ENCODE measurements at places on chromosomes 2 and 18. TPM values are rescaled to one million over a fixed set of nuclear protein-coding genes. Genes with fewer than 3 reads are reported as not detected.

DNA sequence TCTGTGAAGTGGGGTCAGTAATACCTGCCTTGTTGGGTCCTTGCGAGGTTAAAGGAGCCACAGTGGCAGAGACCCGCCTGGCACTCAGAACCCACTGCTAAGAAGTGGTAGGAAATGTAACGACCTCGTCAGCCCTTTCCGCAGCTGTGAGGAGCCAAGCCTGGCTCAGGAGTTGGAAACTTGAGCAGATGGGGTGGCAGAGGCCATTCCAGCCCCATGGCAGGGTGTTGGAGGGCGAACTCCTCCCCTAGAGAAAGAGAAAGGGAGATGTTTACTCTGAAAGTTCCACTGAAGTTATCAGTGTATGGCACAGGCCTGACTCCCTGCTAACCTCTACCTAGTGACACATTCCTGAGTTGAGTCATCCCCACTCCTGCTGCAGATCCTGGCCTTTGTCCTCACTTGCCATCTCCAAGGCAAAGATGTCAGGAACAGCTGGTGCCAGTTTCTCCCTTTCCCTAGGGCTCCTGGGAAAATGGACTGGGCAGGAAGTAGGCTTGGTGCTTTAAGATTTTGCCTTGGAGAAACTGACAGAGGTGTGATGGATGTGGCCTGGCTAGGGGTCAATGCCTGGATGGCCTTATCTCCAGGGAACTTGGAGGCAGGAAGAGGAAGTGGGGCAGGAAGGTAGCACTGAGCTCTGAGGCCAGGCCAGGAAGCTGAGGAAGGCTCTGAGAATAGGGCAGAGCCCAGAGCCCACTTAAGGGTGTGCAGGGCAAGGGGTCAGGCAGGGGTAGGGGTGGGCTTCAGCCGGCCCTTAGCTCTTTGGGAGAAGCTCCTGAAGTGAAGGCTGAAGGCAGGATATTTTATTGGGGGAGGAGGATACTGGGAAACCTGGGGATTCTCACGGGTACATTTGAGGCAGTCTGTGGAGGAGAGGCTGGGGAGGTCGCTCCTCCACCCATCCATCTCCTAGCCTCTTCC is 888 bp downstream of the VAMP5 start:
- no peak for DNase-seq

AMER3 gene
- total RNA-seq: 0.19 TPM

TGFA gene
- total RNA-seq: 3.7 TPM

GRCh38 chr18:25661831-25662230 is 309.9 kb upstream of the ZNF521 start:
- DNase-seq: no peak

GRCh38 chr2:29447513-29447912 is 332.3 kb downstream of the CLIP4 start:
- no peak for DNase-seq

CHST9 gene
- total RNA-seq: 25.3 TPM

TCF4 gene
- 118 TPM for total RNA-seq

SLC16A14 gene
- 2.1 TPM for total RNA-seq

GRCh38 chr2:45888167-45888566 is 236.7 kb downstream of the PRKCE start:
- no peak for DNase-seq

DNA sequence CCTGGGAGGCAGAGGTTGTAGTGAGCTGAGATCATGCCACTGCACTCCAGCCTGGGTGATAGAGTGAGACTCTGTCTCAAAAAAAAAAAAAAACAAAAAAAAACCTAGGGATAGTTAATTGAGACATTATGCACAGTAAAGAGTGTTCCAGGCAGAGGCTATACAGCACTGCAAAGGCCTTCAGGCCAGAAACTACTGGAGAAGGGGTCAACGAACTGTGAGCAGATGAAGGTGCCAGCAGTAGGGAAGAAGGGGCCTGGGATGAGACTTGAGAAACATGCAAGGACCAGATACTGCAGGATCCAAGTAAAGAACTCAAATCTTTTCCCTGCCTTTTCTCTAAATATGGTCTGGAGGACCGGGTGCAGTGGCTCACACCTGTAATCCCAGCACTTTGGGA is 26.0 kb upstream of the PCBP1 start:
- DNase-seq: no peak

DNA sequence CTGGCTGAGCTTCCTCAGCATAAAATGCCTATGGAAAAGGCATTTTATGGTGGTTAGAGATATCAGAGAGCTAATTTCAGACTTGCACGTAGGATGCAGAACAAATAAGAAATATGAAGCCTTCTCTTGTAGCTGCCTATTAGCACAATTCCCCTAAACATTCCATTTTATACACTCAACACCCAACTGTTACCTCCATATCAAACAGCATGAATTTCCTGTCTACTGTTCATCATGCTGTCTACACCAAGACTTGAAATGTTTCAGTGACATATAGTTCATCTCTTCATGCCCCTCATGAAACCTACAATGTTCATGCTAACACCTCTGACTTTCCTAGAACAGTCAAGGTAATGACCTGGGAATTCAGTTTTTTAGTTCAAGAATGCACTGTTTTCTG is 249.9 kb downstream of the PIEZO2 start:
- no peak for DNase-seq

- no peak for DNase-seq
Observed at GRCh38 chr18:58297198-58297597, 253.2 kb downstream of the NEDD4L start.

GRCh38 chr2:149915151-149915550 is 327.6 kb upstream of the MMADHC start:
- no peak for DNase-seq

GRCh38 chr2:72983500-72984161 is 66.3 kb downstream of the EMX1 start:
- no peak for DNase-seq

DNA sequence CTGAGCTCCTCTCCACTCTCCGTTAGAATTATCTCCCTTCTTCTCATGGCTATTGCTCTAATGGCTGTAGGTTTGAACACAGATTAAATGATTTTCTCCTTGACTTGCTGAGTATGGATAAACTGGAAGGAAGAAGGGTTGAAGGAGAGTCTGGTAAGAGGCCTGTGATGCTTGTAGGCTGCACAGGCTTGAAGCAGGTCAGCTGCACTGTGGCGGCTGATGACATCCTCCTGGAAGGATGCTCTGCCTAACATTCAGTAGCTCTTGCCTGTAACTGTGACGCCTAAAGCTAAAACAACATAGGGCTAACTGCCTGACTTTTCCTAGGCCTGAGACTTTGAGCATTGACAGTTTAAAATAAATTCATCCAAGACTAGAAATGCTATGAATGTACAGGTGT is 166.3 kb downstream of the MREG start:
- DNase-seq: no peak

POTEJ gene
- total RNA-seq: not detected

SLC9A4 gene
- not detected for total RNA-seq

OTOF gene
- total RNA-seq: not detected

SKOR2 gene
- total RNA-seq: 0.21 TPM

GRCh38 chr2:64203131-64203857 is 59.1 kb upstream of the PELI1 start:
- no peak for DNase-seq

DNA sequence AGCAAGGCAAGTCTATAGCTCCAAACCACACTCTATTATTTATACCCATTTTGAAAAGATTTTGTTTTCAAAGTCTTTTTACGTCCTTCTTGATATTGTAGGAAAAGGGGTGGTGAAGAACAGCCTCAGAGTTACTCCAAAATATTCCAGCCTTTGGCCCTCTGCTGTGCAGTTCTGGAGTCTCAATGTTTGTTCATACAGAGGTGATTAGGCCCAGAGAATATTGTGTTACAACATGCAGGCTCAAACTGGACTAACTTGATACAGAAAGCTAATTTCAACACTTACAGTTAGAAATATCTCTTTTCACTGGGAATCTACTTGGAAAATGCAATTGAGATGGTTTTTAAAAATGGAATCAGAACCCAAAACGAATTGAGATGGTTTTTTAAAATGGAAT is 40.4 kb upstream of the SLC25A52 start:
- no peak for DNase-seq

DNA sequence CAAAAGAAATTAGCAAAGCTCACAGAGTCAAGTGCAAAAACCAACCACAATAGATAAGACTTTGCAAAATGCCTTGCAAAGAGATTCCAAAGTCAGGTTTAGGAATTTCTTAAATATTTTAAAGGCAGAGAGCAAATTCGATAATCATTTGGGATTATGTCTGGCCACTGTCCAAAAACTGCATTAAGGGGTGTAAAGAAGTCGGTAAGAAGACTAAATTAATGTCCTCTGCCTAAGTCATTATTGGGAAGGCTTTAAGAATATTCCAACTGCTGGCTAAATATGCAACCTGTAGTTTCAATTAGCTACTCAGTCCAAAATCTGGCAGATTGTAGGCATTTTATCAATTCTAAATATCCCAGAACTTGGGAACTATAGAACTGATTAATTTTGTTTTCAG is 13.7 kb upstream of the LRP1B start:
- no peak for DNase-seq

SLC30A3 gene
- total RNA-seq: 16.1 TPM

EGR4 gene
- not detected for total RNA-seq

DNA sequence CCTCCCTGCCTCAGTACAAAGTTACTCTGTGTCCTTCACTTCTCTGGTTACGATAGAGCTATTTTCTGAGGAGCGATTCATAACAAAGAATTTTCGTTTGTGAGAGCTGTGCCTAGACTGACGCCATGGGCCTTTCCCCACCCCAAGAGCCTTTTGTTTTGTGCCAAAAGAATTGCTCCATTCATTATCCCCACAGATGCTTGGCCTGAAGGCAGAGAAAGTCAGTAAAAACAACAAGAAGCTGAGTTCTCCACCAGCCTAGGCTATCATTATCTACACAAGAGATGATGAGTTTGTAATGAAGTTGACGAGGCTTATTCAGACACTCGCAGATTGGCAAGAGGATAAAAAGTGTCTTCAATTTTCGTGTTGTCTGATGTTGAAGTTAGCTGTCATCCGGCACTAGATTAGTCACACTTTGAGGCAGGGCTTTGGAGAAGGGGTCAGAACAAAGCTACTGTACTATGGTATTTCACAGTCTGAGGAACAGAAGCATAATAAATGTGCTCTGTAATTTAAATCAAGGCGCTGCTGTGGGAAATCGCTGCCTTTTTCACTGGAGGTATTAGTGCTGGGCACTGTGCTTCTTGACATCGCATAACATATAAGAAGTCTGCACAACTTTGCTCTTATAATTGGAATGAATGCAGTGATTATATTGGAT is 278.4 kb upstream of the FIGN start:
- DNase-seq: no peak

GRCh38 chr2:29011418-29012060 is 30.4 kb downstream of the TOGARAM2 start:
- DNase-seq: no peak

GRCh38 chr2:55961318-55961911 is 37.8 kb upstream of the EFEMP1 start:
- no peak for DNase-seq

TDRD15 gene
- total RNA-seq: not detected

- DNase-seq: no peak
Observed at GRCh38 chr2:11687736-11688135, 17.7 kb upstream of the NTSR2 start.

CLEC4F gene
- not detected for total RNA-seq

SPDYA gene
- 0.35 TPM for total RNA-seq

- DNase-seq: no peak
Observed at GRCh38 chr18:12091538-12092141, 2.0 kb upstream of the ANKRD62 start.

DNA sequence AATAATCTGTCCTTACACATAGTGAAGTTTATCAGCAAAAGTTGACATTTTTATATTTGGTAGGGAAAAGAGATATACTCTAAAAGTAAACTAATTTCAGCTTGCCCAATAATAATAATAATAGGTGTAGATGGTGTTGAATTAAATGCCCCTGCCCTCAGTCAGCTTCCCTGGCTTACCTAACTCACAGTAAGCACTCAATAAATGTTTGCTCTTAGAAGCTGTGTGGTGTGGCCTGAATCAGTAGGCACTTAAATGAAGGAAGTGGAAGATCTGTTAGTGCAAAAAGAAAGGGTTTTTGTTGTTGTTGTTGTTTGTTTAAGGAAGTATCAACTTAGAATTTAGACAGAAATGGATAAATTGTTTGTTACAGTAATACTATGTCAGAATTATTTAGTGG is 36.2 kb downstream of the EML4 start:
- no peak for DNase-seq

SLC20A1 gene
- 106 TPM for total RNA-seq

GRCh38 chr2:61726456-61727209 is 127.2 kb downstream of the FAM161A start:
- no peak for DNase-seq

FOXD4L1 gene
- total RNA-seq: not detected

DNA sequence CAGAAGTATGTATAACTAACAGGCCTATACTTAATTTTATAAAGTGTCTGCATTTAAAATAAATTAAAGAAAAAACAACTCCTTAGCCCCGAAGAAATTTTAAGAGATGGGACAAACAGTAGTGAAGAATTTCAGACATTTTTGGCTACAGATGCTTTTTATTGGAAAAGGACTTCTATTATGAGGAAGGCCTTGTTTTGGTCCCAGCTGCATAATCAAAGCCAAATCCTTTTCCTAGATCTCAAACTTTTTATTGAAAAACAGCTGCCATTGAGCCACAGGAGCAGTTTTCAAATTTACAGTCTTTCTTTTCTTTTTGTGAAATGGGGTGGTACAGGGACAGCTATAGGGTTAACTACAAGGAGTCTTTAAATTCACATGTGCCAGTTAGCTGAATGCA is 51.3 kb upstream of the SETBP1 start:
- no peak for DNase-seq

RESP18 gene
- not detected for total RNA-seq

DNA sequence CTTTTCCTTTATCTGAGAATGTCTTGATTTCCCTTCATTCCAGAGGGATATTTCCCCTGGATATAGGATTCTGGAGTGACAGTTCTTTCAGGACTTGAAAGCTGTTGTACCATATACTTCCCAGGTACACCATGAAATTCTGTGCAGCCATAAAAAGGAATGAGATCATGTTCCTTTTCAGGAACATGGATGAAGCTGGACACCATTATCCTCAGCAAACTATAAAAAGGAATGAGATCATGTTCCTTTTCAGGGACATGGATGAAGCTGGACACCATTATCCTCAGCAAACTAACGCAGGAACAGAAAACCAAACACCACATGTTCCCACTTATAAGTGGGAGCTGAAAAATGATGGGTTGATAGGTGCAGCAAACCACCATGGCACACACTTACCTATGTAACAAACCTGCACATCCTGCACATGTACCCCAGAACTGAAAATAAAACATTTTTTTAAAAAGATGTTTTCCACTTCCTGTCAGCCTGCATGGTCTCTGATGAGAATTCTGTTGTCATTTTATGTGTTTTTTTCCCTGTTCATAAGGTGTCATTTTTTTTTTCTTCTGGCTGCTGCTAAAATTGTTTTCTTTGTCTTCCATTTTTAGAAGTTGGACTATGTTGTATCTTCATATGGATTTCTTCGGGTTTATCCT is 133.3 kb downstream of the DNAH6 start:
- DNase-seq: no peak

DNA sequence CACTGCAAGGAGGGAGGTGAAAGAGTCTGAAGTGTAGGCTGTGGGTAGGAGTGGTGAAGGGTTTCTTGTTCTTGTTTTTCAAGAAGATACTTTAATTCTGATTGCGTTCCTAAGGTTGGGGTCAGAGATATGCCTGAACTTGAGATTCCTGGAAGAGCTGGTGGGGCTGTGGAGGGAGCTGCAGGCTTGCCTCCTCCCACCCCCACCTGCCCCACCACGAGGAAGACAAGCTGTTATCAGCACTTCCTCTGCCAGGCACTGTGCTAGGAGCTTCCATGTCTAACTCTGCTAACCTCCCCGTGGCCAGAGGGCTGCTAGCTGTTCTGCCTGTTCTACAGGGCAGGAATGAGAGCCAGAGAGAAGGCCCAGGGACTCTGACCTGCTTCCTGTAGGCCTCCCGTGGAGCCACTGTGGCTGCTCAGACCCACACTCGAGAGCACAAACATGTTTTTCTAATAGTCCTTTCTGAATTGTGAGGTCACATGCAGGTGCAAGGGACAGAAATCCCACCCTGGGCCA is 13.7 kb downstream of the ANKRD23 start:
- no peak for DNase-seq

Measured in H1 (cell line).